Activated CD4-positive, alpha-beta T cell treated with anti-CD3 and anti-CD28 coated beads for 4 hours (primary cell): ENCODE measurements at places on chromosomes 4 and X.

GRCh38 chrX:68650491-68650890 lies 3.0 kb downstream of the STARD8 start:
- no peak for DNase-seq

- no peak for DNase-seq
These were observed 52.1 kb downstream of the RTL5 start for GRCh38 chrX:72079607-72080006.

- DNase-seq: no peak
These were observed 252.6 kb downstream of the CBR4 start for GRCh38 chr4:168757500-168757899.

DNA sequence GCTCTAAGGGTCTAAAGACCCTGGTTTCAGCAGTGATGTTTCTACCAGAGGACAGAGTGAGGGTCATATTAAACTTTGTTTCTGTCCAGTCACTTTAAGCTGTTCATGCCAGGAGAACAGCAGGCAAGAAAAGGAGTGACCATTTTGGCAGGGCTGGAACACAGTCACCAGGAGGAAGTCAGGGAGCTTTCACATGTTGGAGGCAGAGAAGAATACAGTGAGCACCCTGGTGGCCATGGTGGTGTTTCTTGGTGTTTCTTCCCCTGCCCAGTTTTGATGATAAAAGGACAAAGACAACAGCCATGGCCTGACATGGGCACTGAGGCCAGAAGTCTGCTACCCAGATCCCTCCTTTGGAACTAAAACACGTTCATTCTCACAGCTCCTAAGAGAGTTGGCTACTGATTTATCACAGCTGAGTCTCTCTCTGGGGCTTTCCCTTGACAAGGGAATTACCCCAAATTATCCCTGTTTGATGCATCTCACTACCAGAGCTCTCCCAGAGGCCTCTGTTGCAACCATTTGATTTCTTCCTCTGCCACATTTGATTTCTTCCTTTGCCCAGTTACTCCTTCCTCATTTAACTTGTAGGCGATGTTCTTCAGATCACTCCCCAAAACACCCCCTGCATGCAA lies 106.4 kb upstream of the NWD2 start:
- DNase-seq: no peak

GRCh38 chr4:1814453-1814852 lies 21.4 kb downstream of the FGFR3 start:
- no peak for DNase-seq

DNA sequence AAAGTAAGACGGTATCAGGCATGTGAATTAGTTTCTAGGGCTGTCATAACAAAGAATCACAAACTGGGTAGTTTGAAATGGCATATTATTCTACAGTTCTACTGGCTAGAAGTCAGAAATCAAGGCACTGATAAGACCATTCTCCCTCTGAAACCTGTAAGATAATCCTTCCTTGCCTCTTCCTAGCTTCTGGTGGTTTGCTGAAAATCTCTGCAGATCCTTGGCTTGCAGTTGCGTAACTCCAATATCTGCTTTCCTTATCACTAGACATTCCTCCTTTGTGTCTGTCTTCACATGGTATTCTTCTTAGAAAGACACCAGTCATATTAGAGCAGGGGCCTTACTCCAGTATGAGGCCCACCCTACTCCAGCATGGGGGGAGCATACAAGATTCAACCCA lies 19.6 kb upstream of the LCORL start:
- no peak for DNase-seq

DNA sequence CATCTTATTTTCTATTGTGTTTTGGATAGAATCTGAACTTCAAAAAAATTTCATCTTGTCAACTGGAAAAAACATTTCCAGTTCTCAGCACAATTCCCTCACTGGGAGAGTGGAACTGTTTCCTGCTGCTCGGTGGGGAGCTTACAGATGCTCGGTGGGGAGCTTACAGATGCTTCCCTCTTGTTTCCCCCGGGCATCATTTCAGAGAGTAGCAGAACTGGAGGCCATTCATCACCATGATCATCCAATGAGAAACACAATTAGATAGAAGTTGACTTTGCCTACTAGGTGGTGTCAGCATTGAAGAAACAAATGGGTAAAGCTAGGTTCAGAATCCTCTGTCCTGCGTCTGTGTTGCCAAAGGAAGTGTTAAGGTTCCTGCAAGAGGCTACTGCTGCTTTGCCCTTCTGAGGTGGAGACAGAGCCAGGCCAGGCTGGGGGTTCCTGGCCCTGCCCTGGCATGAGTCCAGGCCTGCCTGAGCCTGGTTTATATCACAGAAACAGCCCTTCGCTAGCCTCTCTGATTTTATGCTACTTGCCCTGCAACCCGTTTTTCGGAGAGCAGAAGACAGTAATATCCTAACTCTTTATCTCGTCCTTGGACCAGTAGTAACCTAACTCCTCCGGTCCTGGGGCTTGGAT lies 70.6 kb downstream of the TAPT1 start:
- no peak for DNase-seq

- no peak for DNase-seq
These were observed 235.6 kb downstream of the TRIML1 start for GRCh38 chr4:188374871-188375270.

- no peak for DNase-seq
These were observed 90.6 kb downstream of the BMPR1B start for GRCh38 chr4:94848326-94848725.

- no peak for DNase-seq
These were observed 430.6 kb downstream of the DTHD1 start for GRCh38 chr4:36712013-36712412.

DNA sequence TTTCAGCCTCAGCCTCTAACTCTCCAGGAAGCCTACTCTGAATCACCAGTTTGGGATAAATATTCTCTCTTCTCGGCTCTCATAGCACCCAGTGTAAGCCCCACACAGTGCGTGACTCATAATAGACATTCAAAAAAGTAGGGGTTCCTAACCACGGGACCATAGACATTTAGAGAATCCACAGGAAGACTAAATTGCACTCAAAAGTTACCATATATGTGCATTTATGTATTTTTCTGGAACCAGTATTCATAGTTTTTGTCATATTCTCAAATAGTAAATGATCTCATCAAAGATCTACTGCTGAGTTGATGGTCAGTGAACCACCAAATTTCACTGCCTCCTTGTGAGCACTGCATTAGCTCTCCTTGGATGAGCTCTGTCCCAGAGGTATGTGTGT lies 625.7 kb downstream of the SMARCA1 start:
- DNase-seq: no peak

- DNase-seq: no peak
These were observed 244.4 kb downstream of the DCLK2 start for GRCh38 chr4:150322646-150323045.

- DNase-seq: no peak
These were observed 1.5 kb downstream of the MAB21L2 start for GRCh38 chr4:150583287-150584110.

- no peak for DNase-seq
These were observed 220.1 kb upstream of the PSAPL1 start for GRCh38 chr4:7654550-7655445.
